Stimulated activated CD4-positive, alpha-beta T cell treated with anti-CD3 and anti-CD28 coated beads, Interleukin-1b, Interleukin-23, amount 100 ng/mL, for 1 hour (primary cell): ENCODE measurements at places on chromosomes 2 and 18.

DNA sequence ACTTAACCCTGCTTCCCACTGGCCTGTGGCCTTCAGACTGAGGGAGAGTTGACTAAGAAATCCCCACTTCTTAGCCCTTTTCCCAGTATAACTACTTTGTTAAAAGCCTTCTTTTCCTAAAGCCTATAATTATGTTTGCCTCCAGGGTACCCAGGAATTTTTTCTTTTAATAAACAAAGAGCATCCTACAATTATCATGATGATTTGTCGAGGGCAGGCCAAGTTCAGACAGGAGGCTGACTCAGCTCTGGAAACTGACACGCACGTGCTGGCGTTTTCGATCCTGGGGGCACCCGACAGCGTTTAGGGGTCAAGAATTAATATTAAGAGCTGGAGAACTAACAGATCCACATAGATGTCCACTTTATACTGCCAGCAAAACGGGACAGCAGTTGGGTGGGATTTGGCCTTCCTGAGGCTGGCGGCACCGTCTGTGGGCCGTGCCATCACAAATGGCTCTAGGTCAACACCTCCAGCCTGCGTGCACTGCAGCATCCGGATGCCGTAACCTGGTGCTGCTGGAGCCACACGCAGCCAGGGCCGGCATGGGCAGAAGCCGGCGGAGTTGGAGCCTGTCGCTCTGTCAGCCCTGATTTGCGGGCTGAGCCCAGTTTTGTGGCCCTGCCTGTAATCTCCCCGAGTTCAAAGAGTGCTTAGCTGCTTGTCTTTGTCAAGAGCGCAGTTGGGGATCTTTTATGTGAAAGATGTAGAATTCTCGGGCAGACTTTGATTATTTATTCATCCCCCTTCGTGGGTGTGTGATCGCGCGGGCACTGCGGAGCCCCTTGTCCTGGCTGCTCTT is 191.0 kb downstream of the GLI2 start:
- no peak for DNase-seq

GRCh38 chr2:106095478-106096298 is 98.4 kb downstream of the UXS1 start:
- DNase-seq = peak; percentile 66

DNA sequence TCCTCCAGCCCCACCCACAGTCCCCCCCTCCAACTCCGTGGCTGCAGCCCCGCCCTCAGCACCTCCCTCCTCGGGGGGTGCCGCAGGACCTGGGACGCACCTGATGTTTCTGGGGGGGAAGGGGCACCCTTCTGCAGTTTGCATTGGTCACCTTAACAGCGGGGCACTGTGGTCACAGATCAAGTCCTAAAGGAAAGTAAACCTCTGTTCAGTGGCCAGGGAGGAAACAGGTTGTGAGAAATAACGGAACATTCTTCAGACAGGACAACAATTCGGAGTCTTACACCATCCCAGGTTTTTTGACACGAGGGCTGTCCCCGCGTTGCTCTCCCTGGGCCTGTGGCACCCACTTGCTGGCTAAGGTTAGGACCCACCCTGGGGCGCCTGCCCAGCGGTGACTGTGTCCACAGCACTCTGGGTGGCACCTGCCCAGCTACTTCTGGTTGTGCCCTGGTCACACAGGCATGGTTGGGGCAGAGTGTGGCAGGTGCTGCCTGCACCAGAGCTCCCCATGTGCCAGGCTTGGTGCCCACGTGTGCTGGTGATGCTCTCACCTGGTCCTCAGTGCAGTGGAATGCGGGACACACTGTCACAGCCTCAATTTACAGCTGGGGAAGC is 93.5 kb upstream of the OTOS start:
- DNase-seq = no peak

DNA sequence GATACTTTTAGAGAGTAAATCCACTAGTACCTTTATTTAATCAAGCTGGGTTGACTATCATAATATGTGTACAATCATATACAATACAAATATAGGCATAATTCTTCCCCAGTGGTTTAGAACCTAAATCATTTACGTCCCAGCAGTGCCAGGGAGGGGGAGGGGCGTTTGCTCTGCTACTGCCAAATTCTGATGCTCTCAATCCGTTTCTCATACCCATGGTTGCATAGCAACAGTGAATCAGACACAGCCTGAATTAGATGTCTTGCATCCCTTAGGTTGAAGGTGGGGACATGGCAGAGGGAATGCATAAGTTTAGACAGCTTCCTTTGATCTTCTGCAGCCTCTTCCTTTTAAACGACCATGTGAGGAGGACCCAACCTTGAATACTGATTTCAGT is 135.4 kb downstream of the ABCA12 start:
- no peak for DNase-seq

DNA sequence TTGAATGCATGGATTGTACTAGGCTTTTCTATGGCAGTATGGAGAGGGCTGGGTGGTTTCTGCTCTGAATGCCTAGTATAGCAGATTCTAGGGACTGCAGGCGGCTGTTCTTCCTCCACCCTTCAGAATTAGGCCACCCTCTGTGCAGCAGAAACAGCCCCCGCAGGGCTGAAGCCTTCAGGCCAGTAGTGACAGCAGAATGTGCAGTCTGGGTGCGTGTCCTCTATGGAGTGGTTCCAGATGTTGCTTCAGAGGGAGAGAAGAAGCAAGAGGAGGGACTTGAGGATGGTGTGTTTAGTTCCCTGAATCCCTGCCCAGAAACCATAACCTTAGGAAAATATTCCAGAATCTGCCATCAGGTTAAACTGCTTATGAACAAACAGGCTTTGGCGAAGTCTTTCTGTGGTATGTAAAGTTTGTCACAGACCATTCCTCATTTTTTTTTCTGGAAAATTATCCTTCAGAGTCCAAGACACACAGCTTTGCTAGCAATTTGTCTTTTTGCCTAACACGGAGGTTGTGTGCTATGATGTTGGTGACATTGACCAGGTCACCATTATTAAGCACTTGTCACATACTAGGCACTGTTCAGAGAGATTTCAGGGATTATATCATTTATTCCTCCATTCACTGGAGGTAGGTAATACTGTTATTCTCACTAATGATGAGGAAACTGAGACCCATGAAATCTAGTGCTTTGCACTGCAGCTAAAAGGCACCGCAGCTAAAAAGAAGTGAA is 21.1 kb downstream of the CASP10 start:
- no peak for DNase-seq

- DNase-seq = no peak
Observed at GRCh38 chr18:52992041-52992440, 652.0 kb downstream of the DCC start.

DNA sequence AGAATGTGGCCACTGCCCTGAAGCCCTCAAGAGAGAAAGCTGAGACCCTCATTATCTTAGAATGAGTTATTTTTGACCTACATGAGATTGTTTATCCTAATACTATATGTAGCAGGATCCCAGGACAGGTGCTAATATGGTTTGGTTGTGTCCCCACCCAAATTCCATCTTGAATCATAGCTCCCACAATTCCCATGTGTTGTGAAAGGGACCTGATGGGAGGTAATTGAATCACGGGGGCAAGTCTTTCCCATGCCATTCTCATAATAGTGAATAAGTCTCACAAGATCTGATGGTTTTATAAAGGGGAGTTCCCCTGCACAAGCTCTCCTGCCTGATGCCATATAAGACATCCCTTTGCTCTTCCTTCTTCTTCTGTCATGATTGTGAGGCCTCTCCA is 76.8 kb downstream of the CCBE1 start:
- DNase-seq = no peak

- DNase-seq = no peak
Observed at GRCh38 chr18:27608174-27608573, 423.1 kb upstream of the CHST9 start.

- no peak for DNase-seq
Observed at GRCh38 chr2:57207191-57207590, 839.4 kb upstream of the VRK2 start.

GRCh38 chr2:234788381-234788780 is 163.4 kb upstream of the SH3BP4 start:
- no peak for DNase-seq

- DNase-seq = no peak
Observed at GRCh38 chr2:31256611-31257382, 22.8 kb downstream of the EHD3 start.

GRCh38 chr2:9247786-9248185 is 41.2 kb downstream of the ASAP2 start:
- no peak for DNase-seq

- DNase-seq = no peak
Observed at GRCh38 chr2:29834624-29835023, 86.8 kb downstream of the ALK start.

DNA sequence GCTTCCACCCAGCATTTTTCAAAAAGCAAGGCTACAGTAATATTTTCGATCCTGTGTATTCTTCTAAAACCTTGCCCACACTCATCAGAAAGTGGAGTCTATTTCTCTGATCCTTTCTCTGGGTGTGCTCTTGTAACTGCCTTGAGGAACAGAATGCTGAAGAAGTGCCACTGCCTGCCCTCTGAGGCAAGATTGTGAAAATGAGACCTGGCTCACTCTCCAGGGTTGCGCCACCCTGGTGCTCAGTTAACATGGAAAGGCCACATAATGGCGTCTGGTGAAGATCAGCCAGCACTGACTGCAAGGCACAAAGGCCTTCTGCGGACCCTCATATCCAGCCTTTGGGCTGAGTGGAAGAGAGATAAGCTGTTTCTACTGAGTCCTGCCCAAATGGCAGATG is 11.2 kb upstream of the SH3RF3 start:
- DNase-seq = no peak

GRCh38 chr2:231371430-231372054 is 24.0 kb upstream of the B3GNT7 start:
- no peak for DNase-seq

- DNase-seq = no peak
Observed at GRCh38 chr2:27071990-27072830, 756 bp upstream of the OST4 start.

DNA sequence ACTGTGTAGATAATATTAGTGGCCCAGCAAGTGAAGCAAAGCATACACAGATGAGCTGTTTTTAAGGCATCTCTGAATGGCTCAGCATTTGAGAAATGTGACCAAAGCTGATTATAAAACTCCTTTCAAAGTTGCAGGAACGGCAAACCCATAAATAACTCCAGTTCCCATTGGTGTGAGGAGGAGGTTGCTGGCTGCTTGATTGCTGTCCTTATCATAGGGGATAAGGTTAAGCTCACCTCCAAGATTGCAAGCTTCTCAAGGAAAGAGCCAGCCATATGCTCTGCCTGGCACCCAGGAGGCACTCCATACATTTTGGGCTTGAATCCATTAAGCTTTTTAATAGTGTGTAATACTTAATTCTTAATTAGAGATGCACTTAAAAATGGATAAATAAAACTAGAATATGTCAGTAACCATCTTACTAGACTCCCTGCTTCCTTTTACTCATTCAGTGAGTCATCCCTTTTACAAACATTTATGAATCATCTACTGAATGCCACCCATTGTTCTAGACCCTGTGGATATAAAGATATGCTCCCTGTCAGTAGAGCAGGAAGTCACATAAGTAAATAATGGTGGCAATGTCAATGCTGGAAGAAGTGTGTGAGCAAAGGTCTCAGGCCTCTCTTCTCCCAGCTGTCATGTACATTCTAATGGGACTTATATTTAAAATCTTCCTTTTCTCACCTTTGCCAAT is 99.3 kb downstream of the SPATS2L start:
- DNase-seq = no peak

DNA sequence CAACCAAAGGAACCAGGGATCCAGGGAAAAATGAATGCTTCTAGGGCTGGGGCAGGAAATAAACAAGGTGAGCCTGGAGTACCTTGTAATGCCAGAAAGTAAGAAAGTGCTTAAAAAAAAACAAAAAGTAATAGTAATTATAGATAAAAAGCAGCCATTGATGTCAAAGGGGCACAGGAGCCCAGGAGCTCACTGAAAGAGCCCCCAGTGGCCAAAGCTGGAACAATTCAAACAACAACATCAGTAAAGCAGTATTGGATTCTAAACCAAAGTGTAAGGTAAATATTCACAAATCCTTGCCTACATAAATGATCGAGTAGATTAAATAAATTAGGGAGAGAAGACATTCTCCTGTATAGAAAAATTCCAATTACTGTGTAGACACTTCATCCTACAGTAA is 114.3 kb upstream of the ARL4C start:
- no peak for DNase-seq

DNA sequence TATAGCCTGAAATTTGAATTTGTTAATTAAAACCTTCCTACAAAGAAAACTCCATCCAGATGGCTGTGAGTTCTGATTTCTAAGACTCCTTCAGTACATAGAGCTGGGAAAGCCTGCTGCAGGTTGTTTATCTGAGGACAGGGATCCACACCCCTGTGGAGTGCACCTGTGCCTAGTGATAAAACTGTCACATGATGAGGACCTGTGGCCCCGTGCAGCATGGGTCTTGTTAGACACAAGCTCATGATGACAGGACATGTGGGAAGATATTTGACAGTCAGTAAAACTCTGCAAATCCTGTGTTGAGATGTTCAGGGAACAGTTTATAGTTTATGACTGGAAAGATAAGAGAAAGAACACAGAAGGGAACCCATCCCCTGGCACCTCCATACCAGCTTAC is 133.2 kb upstream of the TMEM18 start:
- DNase-seq = no peak

DNA sequence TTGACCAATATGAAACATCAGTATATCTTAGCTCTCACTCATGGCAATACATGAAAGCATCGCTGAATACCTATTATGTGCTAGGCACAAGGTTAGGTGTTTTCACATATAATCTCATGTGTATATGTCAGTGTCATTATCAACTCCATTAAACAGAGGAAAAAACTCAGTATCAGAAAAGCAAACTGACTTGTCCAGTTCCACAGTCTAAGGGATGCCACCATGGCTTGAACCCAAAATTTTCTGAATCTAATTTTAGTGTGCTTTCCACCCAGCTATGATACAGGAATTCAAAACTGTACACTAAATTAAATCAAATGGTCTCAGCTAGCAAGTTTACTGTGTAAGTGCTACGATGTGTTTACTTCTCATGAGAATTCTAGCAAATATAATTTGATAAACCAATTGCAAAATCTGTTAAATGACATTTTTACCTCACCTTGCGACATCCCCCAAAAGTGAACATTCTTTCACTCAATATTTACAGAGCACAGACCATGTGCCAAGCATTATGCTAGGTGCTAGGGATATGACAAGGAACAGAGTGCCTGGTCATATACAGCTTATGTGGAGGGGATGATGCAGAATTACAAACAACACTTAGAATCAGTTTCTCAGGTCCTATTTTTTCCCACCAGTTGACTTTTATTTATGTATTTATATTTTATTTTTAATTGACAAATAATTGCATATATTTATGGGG is 211.6 kb downstream of the PID1 start:
- DNase-seq = no peak
